SW 1271 (cell line): ENCODE measurements at places on chromosomes 7 and 10.
A peak's percentile ranks its signal among the peaks of the same experiment; 100 is the strongest.

DNA sequence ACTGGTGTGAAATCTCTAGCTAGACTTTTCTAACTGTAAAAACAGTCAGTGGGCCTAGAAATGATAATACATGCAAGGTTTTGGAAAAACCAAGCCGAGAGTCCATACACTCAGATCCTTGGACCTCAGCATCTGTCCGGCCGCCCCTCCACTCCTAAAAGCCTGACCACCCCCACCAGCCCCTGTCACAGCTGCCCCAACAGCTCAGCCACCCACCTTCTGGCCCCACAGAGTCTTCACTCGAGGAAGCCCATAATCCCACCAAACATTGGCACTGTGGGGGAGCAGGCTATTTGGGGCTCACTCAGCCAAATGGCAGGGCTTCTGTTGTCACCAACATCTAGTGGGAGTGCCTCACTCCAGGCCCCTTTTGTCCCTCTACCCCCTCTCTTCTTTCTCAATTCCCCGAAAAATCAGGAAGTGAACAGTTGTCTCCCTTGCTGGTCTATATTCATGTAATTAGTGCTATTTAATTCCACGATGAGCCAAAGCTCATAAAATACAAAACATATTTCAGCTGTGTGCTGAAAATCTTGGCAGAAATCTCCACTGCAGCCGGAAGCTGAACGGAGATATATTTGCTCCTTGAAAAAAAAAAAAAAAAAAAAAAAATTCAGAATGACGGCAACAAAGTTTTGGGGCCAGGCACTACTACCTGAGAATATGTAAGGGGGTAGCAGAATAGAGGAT, 55.5 kb downstream of the PLXNA4 start:
- no peak for DNase-seq

DNA sequence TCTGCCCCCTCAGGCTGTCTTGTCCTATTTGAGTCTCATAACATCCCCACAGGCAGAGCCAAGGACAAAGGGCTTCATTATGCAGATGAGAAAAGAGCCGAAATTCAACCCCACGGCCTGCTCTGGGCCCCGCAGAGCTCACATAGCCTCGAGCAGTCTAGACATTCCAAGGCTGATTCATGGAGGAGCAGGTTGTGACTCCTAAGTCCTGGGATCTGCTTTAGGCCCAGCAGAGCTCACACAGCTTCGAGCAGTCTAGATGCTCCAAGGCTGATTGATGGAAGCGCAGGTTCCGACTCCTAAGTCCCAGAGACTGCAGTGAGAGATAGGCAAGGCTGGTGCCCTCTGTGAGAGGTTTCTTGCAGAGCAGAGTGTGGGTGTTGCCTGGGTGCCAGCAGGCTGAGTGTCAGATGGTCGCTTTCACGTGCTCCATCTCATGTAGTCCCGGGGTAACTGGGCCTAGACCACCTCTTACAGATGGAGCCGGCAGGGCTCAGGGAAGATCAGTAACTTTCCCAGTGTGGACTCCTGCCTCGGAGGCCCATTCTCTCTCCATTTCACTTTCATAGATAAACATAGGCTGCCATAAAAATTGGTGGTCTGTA, 436.1 kb upstream of the FOXK1 start:
- no peak for DNase-seq

DNA sequence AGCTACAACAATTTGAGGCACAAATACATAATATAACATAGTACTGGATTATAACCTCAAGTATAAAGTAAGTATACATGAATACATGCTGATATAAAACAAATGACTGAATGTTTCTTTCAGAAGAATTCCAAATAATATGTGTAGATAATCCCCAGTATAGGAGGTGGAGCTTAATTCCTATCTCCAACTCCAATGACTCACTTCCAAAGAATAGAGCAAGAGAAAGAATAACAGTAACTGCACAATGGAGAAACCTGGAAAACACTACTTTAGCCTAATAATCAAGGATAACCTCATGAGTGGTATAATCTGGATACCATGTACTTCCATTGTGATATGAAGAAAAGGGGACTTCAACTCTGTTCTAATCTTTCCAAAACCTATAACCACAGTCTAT, 13.7 kb upstream of the SEMA3C start:
- DNase-seq, result no peak

DNA sequence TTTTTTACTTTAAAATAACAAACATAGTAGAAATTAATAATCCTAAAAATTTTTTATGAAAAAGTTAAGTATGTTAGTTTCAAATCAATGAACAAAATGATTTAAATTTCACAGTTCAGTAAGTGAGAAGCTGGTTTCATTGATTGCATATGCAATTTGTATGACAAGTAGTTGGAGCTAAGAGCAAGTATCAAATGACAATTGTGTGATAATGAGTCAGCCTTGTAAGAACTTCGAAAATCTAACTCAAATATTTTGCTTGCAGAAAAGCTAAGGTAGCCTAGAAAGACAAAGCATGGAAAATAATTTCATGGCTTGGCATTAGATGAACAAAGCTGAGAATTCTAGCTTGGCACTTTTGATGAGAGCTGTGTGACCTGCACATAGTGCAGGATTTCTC, 111.5 kb downstream of the HDAC9 start:
- DNase-seq, result no peak

DNA sequence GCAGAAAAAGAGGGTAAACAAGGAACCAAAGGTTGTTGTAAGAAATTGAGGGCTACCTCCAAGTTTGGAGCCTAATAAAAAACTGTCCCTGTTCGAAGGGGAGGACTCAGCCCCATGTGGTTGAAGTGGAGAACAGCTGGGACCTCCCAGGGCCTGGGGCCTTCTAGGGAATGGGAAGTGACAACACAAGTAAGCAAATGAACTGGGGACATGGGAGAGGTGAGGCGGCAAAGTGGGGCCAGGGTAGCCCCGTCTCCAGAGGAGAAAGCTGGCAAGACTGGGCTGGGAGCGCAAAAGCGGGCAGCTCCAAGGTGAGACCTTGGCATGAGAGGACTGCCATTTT, 198.1 kb downstream of the ZNF438 start:
- DNase-seq, result no peak

GRCh38 chr7:25876092-25876491, 275.9 kb upstream of the NFE2L3 start:
- DNase-seq, result no peak

- DNase-seq, result no peak
Observed at GRCh38 chr10:47331491-47331890, 9.2 kb downstream of the GDF2 start.

GRCh38 chr7:41188163-41189130, 514.4 kb downstream of the INHBA start:
- peak; percentile 53 for DNase-seq

DNA sequence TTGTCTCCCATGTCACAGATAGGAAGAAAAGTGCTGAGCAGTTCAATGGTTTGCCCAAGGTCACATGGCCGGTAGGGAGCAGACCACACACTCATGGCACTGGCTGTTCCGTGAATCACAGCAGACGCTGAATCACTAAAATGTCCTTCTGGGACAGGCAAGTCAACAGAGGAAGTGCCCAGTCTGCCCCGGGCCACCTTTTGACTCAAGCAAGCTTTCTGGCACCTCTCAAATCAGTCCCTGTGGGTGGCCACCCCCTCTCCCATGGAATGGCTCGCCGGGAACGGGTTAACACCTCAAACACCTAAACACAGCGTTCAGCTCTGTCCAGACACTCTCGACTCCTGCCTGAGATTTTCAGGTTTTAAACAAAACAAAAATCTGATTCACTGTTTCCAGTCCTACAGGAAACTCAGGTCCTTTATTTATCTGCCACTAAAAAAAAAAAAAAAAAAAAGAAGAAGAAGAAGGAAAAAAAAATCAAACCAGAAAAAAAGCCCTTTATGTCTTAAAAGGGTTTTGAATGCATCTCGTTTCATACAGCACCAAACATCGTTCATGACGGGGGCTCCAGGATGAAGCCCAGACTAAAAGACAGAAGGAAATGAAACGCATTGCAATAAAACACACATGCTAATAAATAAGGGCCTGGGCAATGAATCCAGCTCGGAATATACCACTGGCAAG, 15.5 kb downstream of the CARD11 start:
- DNase-seq, result no peak

DNA sequence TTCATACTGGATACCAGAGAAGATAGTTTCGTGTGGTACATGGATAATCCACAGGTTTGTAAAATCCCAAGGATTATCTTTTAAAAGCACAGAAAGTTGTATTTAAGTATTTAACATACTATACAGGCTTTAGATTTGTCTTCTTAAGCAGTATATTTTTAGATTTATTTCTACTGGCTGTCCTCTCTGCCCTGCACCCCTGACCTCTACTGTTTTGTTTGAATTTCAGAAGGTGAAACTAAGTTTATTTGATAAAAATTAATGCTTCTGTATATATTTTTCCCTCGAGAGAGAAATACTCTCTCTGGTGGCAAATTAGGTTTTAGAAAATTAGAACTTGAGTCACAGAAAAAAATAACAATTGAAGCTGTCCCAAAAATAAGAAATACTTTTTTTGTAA, 18.8 kb downstream of the PLEKHA1 start:
- no peak for DNase-seq

DNA sequence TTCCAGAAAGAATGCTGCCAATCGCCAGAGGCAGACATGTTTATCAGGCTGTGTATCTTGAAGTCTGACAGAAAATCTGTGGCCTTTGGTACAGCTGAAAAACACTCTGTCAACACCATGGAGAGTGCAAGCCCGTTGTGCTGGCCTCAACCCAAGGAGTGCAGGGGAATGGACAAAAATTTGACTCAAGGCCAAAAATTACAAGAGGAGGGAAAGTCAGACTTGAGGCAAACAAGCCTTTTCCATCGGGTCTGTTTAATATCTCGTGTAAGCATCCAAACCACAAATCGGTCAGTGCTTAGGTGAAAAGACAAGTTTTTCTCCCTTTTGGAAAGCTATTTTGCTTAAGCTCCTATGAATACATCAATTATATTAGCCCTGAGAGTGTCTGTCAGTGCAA, 305.3 kb upstream of the NFE2L3 start:
- no peak for DNase-seq

GRCh38 chr10:96288151-96288621, 16.0 kb upstream of the DNTT start:
- no peak for DNase-seq

DNA sequence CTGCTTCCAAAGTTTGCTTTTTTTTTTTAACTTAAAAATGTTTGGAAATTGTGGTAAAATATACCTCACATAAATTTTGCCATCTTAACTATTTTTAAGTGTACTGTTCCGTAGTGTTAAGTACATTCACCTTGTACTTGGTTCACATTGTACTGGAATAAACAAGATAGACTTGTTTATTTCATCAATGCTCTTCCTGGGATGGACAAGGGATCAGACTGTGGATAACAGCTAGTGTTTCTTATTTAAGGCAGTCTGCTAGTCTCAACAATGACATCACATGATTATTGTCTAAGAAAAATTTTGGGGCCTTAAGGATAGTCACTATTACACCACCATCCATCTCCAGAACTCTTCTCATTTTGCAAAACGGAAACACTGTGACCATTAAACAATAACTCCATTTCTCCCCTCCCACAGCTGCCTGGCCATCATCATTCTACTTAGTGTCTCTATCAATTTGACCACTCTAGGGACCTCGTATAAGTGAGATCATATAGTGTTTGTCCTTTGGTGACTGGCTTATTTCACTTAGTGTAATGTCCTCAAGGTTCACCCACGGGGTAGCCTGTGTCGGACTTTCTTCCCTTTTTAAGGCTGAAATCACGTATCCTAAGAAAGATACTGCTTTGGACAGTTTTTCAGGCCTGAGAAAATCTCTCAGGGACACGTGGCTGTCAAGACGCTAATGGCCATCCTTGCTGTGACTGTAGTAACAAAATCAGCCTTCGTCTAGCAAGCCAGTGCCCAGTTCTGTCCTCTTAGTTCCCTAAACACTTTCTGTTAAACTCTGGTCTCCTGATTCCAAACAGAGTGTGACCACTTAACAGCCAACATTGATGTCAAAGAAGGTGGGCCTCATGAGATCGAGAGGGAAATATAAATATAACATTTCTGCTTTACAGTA, 305.2 kb downstream of the FRMD4A start:
- DNase-seq, result no peak

DNA sequence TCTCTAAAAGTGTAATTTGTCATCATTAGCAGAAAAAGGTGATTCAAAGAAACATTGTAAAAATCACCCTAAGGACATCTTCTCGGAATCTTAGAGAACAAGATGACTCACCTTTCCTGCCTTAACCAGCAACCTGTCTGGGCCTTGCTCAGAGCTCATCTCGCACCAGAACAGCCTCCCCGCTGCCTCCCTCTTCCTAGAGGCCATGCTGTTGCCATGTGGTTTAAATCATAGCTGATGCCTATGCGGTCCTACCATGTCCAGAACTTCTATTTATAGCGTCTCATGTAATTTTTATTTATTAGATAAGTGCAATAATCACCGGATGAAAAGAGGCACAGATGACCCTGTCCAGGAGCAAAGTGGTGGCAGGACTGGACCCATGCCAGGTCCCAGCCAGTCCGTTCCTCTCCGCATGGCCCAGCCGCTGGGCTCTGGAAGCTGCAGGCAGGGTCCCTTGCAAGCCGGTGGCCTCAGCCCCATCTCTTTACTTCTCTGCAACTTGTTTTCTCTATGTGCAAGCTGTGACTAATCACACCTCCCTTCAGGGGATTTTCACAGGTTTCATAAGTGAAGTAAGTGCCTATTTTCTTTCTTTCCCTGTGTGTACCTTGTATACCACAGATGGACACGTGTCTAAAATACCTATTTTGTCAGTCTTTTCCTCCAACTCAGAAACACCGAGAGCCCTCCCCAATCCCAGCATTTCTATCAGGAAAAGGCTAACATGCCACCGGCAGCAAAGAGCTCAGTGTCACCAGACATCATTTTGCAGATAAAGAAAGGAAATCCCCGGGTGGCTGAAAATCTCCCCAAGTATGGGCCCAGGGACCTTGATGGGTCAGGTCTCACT, 27.1 kb downstream of the KLF6 start:
- no peak for DNase-seq

GRCh38 chr7:22208799-22209198, 148.2 kb downstream of the RAPGEF5 start:
- no peak for DNase-seq

DNA sequence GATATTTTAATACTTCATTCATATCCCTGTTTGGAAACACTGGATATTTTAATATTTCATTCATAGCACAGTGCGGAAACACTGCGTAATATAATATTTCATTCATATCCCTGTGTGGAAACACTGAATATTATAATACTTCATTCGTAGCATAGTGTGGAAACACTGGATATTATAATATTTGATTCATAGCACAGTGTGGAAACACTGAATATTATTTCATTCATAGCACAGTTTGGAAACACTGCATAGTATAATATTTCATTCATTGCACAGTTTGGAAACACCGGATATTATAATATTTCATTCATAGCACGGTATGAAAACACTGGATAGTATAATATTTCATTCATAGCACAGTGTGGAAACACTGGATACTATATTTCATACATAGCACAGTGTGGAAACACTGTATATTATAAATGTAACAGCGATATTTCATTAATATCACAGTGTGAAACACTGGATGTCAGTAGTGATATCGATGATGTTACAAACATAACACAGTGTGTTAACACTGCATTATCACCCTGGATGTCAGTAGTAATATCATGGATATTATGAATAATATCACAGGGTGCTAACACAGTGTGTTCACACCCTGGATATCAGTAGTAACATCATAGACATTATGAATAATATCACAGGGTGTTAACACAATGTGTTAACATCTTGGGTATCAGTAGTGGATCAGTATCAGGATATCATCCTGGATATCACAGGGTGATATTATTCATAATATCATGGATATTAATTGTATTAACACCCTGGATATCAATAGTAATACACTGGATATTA, 2.9 kb upstream of the TMEM225B start:
- DNase-seq, result no peak
